ENCODE measurements at places on chromosomes 7 and 10.
A peak's percentile ranks its signal among the peaks of the same experiment; 100 is the strongest.

- no peak overlapping the region for H3K4me3 ChIP-seq
- no peaks in the 10 kb centered on the region for H3K36me3 ChIP-seq
- H3K27ac ChIP-seq = no peak overlapping the region
- peaks cover 22% of the 10 kb centered on the region for H3K4me1 ChIP-seq
- no peaks in the 10 kb centered on the region for H3K27me3 ChIP-seq
Measured at GRCh38 chr10:12614177-12614995, 265.0 kb downstream of the CAMK1D start.

DNA sequence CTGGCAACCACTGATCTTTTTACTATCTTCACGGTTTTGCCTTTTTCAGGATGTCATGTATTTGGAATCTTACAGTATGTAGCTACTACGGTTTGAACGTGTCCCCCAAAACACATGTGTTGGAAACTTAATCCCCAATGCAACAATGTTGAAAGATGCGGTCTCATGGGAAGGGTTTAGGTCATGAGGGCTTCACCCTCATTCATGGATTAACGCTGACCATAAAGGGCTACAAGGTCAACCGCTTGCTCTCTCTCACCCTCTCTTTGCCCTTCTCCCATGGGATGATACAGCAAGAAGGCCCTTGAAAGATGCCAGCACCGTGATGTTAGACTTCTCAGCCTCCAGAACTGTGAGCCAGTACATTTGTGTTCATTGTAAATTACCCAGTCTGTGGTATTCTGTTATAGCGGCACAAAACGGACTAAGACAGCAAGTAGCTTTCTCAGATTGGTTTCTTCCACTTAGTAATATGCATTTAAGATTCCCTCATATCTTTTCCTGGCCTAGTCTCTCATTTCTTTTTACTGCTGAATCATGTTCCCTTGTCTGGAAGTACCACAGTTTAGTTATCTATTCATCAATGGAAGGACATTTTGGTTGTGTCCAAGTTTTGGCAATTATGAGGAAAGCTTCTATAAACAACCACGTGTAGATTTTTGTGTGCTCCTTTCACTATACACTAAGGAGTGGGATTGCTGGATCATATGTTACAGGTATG is 3.0 kb upstream of the CRYGN start:
- no peak for DNase-seq
- no peaks in the 10 kb centered on the region for H3K27me3 ChIP-seq
- peak overlapping the region; percentile 95 for H3K27ac ChIP-seq
- H3K36me3 ChIP-seq = no peaks in the 10 kb centered on the region
- H3K4me1 ChIP-seq = peaks cover 53% of the 10 kb centered on the region
- no peak overlapping the region for H3K4me3 ChIP-seq

DNA sequence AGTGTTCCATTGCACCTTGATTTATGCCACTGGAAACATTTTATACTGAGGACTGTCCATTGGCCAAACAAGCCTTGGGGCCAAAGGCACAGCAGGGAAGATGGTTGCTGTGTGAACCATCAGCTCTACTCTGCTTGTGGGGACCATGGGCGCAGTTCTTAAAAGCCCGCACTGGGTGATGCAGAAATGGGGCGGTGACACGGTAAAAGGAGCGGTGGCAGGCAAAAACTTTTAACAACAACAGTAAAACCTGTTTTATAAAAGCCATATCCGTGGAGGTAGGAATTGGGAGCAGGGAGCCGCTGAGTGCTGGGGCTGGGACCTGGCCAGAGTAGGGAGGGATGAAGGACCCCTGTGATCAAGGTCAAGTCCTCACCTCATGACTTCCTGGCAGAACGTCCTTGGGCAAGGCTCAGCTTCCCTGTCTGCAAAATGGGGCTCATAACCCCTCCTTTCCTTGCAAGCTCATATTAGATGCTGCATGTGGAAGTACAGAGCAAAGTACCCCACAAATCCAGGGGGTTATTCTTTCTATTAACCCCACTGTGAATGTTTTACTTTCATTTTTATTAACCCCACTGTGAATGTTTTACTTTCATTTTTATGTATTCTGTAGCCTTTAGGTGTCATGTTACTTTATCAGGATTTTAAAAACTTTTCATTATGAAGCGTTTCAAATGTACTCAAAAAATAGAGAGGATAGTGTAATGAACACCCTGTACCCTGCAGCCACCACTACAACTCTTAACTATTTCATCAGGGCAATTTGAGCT is 78.3 kb downstream of the GRK5 start:
- H3K27me3 ChIP-seq = no peaks in the 10 kb centered on the region
- no peaks in the 10 kb centered on the region for H3K36me3 ChIP-seq
- H3K27ac ChIP-seq = peak overlapping the region; percentile 87
- DNase-seq = no peak
- H3K4me3 ChIP-seq = no peak overlapping the region

DNA sequence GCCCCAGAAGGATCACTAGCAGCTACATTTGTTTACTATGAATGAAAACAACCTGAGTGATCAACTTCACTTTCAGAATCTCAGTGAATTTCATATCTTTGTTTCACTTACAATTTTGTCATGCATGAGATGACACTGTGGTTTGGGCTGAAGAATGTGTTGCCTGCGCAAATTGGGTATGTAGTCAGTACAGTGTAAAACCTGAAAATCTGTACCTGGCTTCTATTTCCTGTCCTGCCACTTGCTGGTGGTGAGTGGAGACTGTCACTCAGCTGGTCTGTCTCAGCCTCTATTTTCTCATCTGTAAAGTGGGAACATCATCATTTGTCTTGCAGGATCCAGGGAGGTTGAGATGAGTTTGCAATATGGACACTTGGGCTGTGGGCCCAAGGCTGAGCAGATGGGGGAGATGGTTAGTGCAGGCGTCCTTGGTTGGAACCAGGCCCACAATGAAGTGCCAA is 118.0 kb downstream of the WDFY4 start:
- H3K36me3 ChIP-seq = no peaks in the 10 kb centered on the region
- H3K27me3 ChIP-seq = no peaks in the 10 kb centered on the region
- no peak for DNase-seq

GRCh38 chr10:29617880-29618340 is 16.9 kb downstream of the SVIL start:
- no peaks in the 10 kb centered on the region for H3K27me3 ChIP-seq
- no peaks in the 10 kb centered on the region for H3K36me3 ChIP-seq
- H3K27ac ChIP-seq = peak overlapping the region; percentile 88
- H3K4me3 ChIP-seq = no peak overlapping the region
- H3K4me1 ChIP-seq = peaks cover 47% of the 10 kb centered on the region

GRCh38 chr10:49486738-49487137 is 52.2 kb downstream of the ERCC6 start:
- no peak overlapping the region for H3K4me3 ChIP-seq
- H3K36me3 ChIP-seq = no peaks in the 10 kb centered on the region
- no peak for DNase-seq
- no peaks in the 10 kb centered on the region for H3K27me3 ChIP-seq
- H3K4me1 ChIP-seq = no peaks in the 10 kb centered on the region

GRCh38 chr7:127382301-127383085 is 10.0 kb downstream of the ZNF800 start:
- H3K4me3 ChIP-seq = no peak overlapping the region
- H3K27ac ChIP-seq = no peak overlapping the region
- H3K36me3 ChIP-seq = no peaks in the 10 kb centered on the region
- H3K27me3 ChIP-seq = no peaks in the 10 kb centered on the region
- H3K4me1 ChIP-seq = no peaks in the 10 kb centered on the region
- no peak for DNase-seq

DNA sequence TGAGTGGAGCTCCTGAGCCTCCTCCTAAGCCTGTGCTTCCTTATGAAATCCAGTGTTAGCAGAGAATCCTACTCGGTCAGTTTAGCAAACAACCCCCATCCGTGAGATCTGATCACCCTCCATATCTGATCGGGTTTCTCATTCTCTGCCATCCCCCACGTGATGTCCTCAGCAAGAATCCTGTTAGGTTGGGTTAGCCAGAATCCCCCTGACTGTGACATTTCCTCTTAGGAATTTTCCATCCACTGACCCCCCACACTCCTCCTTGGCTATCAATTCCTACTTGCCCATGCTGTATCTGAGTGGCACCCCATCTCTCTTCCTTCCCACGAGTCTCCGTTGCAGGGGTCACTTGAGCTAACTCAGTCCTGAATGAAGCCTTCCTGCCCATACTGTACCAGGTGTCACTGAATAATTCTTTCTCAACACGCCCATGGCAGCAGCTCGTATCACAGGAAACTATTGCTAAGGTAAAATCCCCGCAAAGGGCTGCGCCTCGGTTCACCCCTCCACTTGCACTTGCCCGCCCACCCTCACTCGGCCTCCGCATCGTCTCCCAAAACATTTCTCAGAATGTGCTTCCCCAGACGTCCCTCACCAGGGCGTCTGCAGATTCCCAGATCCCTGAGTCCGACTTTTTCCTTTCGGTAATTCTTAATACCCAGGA is 44.1 kb downstream of the MYOF start:
- no peaks in the 10 kb centered on the region for H3K27me3 ChIP-seq
- H3K4me3 ChIP-seq = no peak overlapping the region
- peaks cover 87% of the 10 kb centered on the region for H3K4me1 ChIP-seq
- DNase-seq = no peak
- peak overlapping the region; percentile 99 for H3K27ac ChIP-seq

DNA sequence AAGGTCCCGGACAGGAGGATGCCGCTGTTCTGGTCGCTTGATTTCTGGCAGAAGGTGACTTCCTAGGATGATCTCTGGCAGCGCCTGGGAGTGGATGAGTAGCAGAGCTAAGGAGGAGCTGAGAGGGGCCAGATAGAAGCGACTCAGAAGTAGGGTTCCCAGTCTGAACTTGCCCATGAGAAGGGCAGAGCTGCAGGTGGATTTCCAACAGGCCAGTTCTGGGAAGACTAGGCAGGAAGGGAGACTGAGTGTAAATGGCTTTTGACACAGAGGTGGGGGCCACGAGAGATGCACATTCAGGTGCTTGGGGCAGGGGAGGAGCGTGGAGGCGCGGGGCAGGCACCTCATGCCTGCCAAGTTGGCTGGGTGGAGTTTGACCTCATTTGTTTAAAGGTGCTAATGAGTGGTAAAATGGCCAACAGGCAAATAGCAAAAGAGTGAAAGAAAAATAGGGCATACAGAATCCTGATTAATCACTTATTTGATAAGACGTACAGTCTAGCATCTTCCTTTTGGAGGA is 58.8 kb downstream of the SHH start:
- H3K36me3 ChIP-seq = no peaks in the 10 kb centered on the region
- no peaks in the 10 kb centered on the region for H3K27me3 ChIP-seq
- no peak overlapping the region for H3K27ac ChIP-seq
- no peak for DNase-seq

GRCh38 chr10:3898821-3899220 is 113.8 kb upstream of the KLF6 start:
- H3K27me3 ChIP-seq = no peaks in the 10 kb centered on the region
- no peak for DNase-seq
- H3K4me1 ChIP-seq = peaks cover 4% of the 10 kb centered on the region
- H3K4me3 ChIP-seq = no peak overlapping the region

DNA sequence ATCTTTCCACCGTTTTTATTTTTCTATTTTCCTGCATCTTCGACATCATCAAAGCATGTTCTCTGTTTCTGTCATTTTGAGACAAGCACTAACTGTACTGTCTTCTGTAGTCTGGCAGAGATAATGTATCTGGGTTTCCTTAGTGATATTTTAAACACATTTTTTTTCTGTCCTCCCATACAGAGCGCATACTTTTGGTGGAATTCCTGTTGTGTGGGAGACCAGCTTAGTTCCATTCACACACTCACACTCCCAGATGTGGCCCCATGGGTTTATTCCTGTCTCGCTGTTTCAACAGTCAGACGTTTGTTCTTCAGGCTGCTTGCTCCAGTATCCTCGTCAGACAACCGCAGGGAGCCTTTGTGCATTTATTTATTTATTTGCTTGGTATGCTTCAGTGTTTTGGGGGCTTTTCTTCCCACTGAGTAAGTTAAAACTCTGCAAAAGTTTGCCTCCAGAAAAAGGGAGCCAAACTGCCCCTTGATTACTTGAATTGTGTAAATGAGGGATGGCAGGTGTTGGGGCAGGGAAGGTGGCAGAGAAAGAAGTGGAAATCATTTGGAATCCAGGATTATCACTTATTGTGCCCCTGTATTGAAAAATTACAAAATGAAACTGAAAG is 456.8 kb upstream of the KLF6 start:
- no peak overlapping the region for H3K4me3 ChIP-seq
- no peaks in the 10 kb centered on the region for H3K4me1 ChIP-seq
- H3K27ac ChIP-seq = peak overlapping the region; percentile 72
- no peak for DNase-seq
- no peaks in the 10 kb centered on the region for H3K27me3 ChIP-seq

GRCh38 chr10:58512491-58513187 is at the start of gene BICC1:
Gene BICC1 (plus strand): TSS chr10:58512872. CDS start chr10:58513144, 272 bp downstream.
- DNase-seq = peak; percentile 44
- no peaks in the 10 kb centered on the region for H3K27me3 ChIP-seq
- no peaks in the 10 kb centered on the region for H3K4me1 ChIP-seq
- H3K4me3 ChIP-seq = peak within 1 kb of the TSS; percentile 54
- H3K27ac ChIP-seq = peak within 1 kb of the TSS; percentile 45

DNA sequence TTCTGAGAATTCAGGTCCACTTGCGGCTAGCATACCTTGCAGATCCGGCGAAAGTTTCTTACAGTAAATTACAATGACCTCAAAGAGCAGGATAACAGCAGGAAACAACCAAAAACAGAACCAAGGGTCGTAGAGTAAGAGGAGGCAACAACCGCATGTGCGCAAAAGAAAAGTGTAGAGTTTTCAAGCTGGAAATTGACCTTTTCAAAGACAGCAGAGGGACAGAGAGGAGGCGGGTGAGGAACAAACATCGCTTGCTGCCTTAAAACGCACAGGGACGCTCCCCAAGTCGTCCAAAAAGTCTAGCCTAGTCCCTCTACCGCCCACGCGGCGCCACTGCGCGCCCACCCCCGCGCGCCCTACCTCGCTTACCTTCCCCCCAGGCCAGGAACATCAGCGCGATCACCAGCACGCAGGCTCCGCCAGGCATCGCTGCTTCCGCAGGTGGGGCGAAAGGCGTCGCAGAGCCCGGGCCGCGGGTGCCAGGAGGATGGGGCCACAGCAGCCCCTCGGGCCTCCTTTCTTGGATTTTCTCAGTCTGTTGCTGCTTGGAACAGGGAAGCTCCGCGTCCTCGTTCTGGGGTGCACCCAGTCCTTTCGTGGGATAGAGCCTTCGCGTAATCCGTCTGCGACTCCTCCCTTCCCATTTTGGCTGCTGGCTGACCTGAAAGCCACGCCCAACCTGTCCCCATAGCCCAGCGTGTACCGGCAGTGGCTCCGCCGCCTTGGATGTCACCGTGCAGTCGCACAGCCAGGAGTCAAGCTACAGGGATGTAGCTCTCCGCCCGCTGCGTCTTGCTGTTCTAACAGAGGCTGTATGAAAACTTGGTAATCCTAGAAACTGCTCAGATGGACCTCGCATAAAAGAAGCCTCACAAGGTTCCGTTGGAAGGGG is at the start of gene VWDE:
Gene VWDE, minus strand, starts transcription at position 579 of the 895 bp plus-strand sequence. Its CDS starts 149 bp downstream, at position 430.
- peak within 1 kb of the TSS; percentile 72 for H3K4me3 ChIP-seq
- H3K27me3 ChIP-seq = no peaks in the 10 kb centered on the region
- H3K4me1 ChIP-seq = no peaks in the 10 kb centered on the region
- no peak within 1 kb of the TSS for H3K27ac ChIP-seq
- no peaks in the 10 kb centered on the region for H3K36me3 ChIP-seq
- peak; percentile 78 for DNase-seq

DNA sequence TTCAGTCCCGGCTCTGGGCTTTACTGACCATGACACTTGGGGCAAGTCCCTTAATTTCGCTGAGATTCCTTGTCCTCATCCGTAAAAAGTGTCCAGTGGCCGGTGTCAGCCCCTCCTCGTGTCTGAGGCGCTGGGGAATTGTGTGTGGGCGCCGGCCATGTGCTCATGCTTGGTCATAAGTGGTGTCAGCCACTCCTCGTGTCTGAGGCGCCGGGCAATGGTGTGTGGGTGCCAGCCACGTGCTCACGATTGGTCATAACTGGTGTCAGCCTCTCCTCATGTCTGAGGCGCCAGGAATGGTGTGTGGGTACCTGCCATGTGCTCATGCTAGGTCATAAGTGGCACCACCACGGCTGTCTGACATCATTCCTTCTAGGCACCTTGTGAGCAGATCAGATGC is 40.7 kb upstream of the DMBT1 start:
- no peak overlapping the region for H3K4me3 ChIP-seq
- no peaks in the 10 kb centered on the region for H3K27me3 ChIP-seq
- no peaks in the 10 kb centered on the region for H3K36me3 ChIP-seq
- no peak overlapping the region for H3K27ac ChIP-seq
- no peak for DNase-seq
- no peaks in the 10 kb centered on the region for H3K4me1 ChIP-seq
